ENCODE measurements at places on chromosomes 6 and 20.

- DNase-seq: no peak
These were observed 1405.1 kb upstream of the EYS start for GRCh38 chr6:67112120-67112519.

GRCh38 chr20:14716351-14716801, 379.0 kb upstream of the FLRT3 start:
- DNase-seq: no peak

GRCh38 chr6:142725024-142725770, 219.8 kb downstream of the HIVEP2 start:
- no peak for DNase-seq

GRCh38 chr6:72631480-72631879, 9.6 kb downstream of the KCNQ5 start:
- DNase-seq: no peak

DNA sequence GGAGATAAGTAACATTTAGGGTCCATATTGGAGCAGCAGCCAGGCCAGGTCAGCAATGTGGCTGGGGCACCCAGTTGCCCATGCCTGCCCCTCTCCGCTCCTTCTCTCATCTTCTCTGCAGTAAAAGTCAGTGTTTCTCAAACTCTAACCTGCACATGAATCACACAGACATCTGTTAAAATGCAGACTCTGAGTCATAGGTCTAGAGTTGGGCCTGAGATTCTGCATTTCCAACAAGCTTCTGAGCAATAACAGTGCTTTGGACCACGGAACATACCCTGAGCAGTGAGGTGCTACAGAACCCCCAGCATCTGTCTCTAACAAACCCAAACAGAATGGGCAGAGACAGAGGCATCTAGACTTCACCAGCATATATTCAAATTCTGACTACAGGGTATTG, 10.1 kb downstream of the PHF10 start:
- no peak for DNase-seq

DNA sequence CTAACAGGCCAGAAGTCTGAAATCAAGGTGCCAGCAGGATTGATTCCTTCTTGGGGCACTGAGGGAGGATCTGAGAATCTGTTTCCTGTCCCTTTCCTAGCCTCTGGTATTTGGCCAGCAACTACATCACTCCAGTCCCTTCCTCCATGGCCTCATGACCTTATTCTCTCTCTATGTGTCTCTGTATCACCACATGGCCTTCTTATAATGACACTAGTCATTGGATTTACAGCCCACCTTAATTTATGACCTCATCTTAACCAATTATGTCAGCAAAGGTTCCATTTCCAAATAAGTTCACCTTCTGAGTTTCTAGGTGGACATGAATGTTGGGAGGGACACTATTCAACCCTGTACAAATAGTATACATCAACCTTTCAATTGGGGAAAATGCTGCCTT, 29.3 kb downstream of the SCML4 start:
- no peak for DNase-seq

- no peak for DNase-seq
These were observed 86.7 kb downstream of the HMGCLL1 start for GRCh38 chr6:55492259-55492658.

DNA sequence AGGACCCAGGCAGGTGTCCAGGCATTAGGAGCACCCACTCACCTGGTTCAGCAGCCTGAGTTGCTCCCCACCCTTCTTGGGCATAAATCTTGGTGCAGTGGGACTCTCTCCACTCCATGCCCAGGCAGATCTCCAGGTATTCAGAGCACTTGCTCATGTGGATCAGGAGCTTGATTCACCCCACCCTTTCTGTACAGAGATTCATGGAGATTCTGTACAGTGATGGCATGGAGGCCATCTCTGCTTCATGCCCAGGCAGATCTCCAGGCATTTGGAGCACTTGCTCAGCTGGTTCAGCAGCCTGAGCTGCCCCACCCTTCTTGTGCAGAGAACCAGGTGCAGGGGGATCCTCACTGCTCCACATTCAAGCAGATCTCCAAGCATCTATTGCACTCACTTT, 44.1 kb downstream of the BEND6 start:
- no peak for DNase-seq

GRCh38 chr6:54419885-54420284, 111.6 kb downstream of the TINAG start:
- DNase-seq: no peak

DNA sequence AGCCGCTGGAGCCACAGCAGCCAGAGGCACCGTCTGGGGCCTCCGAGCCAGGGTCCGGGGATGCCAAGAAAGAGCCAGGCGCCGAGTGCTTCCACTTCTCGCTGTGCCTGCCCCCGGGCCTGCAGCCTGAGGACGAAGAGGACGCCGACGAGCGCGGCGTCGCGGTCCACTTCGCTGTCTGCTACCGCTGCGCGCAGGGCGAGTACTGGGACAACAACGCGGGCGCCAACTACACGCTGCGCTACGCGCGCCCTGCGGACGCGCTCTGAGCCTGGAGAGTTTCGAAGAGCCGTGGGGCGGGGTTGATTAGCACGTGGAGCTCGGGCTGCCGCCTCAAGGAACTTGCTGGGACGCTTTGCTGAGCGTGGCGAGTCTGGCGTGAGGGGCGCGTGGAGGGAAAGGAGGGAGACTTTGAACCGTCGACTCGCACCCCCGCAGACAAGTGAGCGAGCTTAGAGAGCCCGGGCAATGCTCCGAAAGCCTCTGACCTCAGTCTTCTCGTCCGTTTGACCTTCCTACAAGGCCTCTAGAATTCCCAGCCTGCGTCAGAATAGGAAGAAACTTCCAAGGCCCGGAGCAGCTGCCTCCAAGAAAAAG, 1.3 kb downstream of the PPP1R3G start:
- DNase-seq: no peak

- no peak for DNase-seq
These were observed 64.0 kb downstream of the BLOC1S5 start for GRCh38 chr6:8000188-8000596.

DNA sequence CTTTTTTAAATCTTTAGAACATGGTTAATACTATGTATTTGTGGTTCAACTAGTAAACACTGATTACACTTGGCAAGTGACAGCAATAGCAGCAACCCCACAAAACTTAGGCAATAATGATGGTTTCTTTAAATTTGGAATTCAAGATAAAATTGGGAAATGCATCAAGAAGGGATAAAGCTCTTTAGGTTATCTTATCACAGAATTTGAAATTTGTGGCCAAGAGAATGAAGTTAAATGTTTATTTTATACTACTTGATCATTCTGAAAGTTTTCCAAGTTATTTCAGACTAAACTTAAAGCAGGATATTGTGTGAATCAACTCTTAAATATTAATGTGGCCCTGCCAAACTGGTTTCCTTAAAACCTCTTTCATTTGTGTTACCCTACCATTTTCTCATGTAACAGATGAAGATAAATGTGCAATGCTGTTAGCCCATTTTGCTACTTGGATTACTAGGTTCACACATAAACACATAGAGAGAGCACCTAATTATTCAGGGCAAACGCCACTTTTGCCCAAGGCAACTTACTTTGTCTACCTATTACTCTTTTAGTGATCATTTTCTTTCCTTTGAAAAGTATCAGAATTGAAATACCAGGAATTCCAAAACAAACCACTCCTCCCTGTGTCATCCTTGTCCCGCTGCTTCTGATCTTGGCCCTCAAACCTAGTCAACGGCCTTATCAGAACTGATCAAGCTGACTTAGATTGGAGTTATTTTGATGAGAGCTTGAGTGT, 186.7 kb upstream of the TENT5A start:
- no peak for DNase-seq

GRCh38 chr20:61192337-61192950, 59.6 kb upstream of the CDH4 start:
- DNase-seq: no peak

- no peak for DNase-seq
These were observed 9.9 kb upstream of the MMP24 start for GRCh38 chr20:35216541-35216940.

DNA sequence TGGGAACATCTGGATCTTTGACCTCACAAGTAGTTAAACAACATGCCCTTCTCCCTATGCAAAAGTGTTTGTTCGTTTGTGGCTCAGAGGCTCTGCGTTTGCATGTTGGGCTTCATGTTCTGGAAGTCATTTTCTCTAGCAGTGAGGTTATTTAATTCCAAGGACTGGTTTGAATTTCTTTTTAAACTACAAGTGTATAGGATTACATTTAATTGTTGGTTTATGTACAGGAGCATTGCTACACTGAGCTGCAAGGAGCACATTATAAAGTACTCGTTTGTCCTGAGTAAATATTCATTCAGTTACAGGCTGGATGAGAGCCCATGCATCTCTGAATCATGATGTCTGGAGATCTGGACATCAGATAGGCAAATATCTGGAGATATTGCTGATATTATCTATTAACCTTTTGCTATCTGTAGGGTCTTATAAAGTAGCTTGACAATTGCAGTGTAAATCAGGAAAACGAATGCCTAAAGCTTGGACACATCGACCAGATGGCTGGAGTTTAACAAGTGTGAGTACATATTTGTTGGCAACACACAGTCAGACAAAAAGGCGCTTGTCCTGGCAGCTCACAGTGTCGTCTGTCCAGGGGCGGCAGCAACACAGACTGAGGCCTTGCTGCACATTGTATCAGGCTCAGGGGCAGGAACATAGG, 84.6 kb downstream of the PDE7B start:
- DNase-seq: peak; percentile 50

DNA sequence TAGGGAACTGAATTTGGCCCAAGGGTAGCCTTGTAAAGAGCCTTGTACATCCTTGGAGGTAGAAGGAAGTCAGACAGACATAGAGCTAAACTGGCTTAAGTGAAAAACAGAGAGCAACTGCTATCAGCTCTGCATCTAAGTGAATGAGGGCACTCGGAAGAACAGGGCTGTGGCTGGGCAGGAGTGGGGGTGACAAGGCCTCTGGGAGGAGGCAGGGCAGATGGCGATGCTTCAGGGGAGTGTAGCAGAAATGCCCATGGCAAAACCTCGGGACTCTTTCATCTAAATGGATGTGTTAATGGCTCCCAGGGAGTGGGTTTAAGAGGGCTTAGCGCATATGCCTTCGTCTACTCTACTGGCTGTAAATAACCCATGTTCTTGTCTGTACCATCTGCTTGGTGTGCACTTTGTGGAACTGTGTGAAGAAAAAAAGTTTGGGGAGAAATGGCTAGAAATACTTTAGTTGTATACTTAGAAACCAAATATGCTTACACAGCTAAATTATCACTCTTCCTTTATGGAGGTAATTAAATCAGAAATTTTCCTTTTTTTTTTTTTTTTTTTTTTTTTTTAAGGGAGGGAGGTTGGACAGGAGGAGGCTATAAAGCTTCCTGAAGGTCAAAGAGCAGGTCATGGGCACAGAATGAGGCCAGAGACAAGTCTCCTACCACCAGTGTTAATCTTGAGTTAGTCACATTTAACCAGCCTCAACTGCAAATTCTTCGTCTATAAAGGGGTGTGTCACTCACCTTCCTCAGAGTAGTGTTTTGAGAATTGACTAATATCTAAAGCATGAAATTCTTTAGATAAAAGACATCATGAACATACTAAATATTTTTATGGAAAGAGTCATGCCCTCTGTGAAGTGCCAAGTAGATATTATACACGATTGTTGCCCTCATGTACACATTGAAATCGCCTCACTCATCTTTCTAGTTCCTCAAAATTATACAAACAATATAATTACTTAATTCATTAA, 60.9 kb downstream of the FYN start:
- no peak for DNase-seq

DNA sequence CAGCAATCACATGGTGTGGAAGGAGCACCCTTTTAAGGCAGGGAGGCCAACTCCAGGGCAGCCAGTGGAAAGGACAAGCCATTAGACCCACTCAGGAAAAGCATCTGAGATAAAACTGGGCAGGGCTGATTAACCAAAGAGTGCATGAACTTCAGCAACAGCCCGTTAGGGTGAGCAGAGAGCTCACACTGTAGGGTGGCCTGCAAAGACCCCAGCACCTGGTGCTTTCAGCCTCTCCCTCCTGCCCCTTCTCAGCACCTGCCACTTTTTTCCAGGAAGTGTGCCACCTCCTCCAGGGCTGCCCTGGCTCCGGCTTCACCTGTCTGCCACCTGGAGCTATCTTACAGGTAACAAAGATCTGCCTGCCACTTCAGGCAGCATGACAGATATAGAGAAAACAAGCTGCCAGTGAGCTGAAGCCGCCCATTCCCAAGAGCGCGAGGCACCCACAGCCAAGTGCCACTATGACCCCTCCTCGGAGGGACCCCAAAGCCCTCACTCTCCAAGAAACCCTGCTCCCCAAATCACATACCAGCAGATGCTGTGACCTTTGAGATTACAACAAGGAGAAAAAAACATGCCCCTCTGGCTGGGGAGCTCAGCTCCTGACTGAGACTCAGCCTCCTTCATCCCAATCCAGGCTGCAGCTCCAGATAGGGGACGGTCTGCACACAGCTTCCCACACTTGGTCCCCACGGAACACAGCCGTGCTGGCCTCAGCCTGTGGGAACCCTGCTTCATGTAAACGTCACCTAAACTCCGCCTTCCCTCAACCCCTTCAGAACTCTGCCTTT, 71.2 kb downstream of the ABHD12 start:
- no peak for DNase-seq

- DNase-seq: peak; percentile 60
These were observed 72.5 kb downstream of the B3GAT2 start for GRCh38 chr6:70884074-70884983.

DNA sequence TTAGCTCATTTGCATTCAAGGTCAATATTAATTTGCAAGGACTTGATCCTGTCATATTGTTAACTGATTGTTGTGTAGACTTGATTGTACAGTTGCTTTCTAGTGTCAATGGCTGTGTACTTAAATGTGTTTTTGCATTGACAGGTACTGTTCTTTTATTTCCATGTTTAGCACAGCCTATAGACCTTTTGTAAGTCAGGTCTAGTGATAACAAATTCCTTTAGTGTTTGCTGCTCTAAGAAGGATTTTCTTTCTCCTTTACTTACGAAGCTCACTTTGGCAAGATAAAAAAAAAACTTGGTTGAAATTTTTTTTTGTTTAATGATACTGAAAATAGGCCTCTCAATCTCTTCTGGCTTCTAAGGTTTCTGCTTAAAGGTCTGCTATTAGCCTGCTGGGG, 942.3 kb downstream of the QKI start:
- no peak for DNase-seq

Data from SHP77 treated with DMSO at 0.1 percent for 48 hours (cell line).